MM.1S (cell line): ENCODE measurements at places on chromosomes 3 and 15.

DNA sequence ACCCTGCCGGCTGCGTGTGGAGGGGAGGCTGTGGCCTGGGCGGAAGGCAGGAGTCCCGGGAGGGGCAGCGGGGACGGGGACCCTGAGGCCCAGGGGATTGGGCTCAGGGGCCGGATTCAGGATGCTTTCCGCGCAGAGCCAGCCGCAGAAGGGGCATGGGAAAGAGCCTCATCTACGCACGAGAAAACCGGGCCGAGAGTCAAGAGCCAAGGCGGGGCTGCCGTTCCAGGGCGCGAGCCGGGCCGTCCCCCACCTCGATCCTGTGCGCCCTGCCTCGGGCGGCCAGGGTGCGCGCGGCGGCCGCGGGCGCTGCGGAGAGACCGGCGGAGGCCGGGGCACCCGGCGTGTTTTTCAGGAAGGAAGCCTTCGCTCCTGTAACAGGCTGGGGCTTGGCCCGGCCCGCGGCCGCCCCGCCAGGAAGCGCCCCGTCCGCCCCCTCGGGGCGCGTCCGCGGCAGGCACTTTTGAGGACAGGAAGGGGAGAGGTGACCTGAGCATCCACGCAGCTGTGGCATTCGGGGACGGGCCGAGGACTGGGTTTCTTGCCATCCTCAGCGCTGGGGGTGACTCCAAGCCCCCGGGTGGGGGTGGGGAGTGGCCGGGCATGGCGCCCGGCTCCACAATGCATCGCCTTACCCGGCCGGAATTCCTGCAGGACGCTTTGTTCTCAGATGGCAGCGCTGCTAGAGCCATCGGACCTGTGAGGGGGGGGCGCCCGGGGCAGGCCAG is 62.3 kb upstream of the GATA2 start:
- no peak overlapping the region for H3K4me3 ChIP-seq
- H3K27me3 ChIP-seq = peaks cover 57% of the 10 kb centered on the region
- H3K4me1 ChIP-seq = 0 out of 2 replicates have a peak, but pooled peaks cover 5% of the 10 kb centered on the region
- no peaks in the 10 kb centered on the region for H3K36me3 ChIP-seq
- no peak overlapping the region for H3K27ac ChIP-seq

- no peak overlapping the region for H3K27ac ChIP-seq
- no peaks in the 10 kb centered on the region for H3K4me1 ChIP-seq
Measured at GRCh38 chr15:25242166-25242879, 196.5 kb downstream of the UBE3A start.

DNA sequence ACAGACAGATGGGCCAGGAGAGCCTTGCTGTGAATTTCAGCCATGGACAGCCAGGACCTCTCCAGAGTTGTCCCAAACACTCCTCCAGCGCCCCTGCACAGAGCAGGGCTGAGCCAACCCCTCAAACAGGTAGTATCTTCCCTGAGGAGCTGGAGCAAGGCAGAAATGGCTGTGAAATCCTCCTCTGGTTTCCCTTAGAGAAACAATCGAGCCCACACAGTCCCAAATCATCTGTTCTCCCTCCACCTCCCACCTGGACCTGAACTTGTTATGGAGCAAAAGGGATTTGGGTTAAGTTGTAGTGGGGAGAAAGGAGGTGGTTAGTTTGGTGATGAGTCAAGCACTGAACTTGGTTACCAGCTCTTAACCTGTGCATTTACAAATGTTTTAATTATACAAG is 205.7 kb upstream of the BHLHE40 start:
- no peak for DNase-seq
- no peaks in the 10 kb centered on the region for H3K27me3 ChIP-seq
- H3K4me1 ChIP-seq = no peaks in the 10 kb centered on the region

DNA sequence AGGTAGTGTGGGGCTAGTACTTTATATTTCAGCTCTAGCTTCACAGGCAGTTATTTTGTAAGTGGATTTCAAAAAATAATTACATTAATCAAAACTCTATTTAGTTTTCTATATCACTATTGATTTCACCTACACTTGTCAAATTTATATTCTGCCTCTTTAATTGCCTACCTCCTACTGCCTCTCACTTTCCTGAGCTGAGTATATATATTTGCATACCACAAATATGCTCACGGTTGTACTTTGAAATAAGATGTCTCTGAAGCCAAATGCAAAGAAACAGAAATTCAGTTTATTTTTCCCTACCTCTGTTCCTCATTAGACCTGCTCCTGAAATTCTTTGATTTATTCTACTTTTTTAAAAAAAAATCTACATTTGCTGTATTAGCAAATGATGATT is 309.3 kb upstream of the TGFBR2 start:
- DNase-seq = no peak
- H3K4me3 ChIP-seq = no peak overlapping the region
- H3K27ac ChIP-seq = no peak overlapping the region
- H3K27me3 ChIP-seq = no peaks in the 10 kb centered on the region
